T-helper 2 cell treated with Interferon-gamma antibody and Interleukin-4, amounts not matched to agents 5 μg/mL and 100 μg/mL, for 36 hours (primary cell): ENCODE measurements at places on chromosomes 3 and 15.

- H3K36me3 ChIP-seq: no peaks in the 10 kb centered on the region
- DNase-seq: no peak
- H3K27me3 ChIP-seq: no peaks in the 10 kb centered on the region
- no peak overlapping the region for H3K4me3 ChIP-seq
Measured at GRCh38 chr3:127088511-127089351, 104.2 kb upstream of the PRR23E start.

DNA sequence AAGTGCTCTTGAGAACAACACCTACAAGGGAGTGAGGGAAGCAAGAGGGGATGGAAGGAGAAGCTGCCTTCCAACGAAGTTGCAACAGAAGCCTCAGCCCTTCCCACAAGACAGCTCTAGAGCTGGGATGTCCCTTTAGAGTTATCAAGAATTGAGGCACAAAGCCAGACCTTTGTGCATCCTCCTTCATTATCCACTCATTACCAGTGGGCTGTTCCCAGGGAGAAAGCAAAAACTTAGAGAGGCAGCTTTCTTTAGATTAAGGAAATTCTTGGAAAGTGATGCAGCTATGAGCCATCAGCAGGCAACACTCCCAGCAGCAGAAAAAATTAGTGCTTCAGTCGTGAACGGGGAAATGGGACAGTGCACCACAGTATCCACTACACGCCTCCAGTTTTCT, 10.6 kb upstream of the CD96 start:
- H3K4me3 ChIP-seq: no peak overlapping the region
- peaks cover 10% of the 10 kb centered on the region for H3K4me1 ChIP-seq
- H3K27me3 ChIP-seq: peaks cover 6% of the 10 kb centered on the region

GRCh38 chr15:43150191-43150929, 17.0 kb downstream of the TMEM62 start:
- H3K4me1 ChIP-seq: peaks cover 21% of the 10 kb centered on the region
- H3K36me3 ChIP-seq: peaks cover 53% of the 10 kb centered on the region
- DNase-seq: no peak
- no peak overlapping the region for H3K27ac ChIP-seq

GRCh38 chr3:10242182-10243065, 5.8 kb upstream of the TATDN2 start:
- peaks cover 43% of the 10 kb centered on the region for H3K36me3 ChIP-seq
- H3K4me1 ChIP-seq: peaks cover 45% of the 10 kb centered on the region
- H3K4me3 ChIP-seq: peak overlapping the region; percentile 81
- H3K27me3 ChIP-seq: no peaks in the 10 kb centered on the region

DNA sequence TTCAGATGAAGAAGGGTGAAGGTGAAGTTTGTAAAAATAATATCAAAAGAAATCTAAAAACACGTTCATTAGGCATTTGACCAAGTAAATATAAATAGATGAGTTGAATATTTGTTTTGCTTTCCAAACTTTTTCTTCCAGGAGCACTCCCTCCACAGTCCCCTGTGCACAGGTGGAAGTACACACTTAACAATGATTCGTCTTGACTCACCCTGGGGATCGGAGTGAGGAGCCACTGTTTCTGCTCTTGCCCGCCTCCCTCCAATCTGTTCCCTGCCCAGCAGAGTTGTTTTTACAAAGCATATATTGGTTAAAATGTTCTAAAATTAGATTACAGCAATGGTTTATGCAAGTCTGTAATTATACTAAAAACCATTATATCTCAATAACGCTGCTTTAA, 175.1 kb downstream of the PTPRG start:
- no peaks in the 10 kb centered on the region for H3K36me3 ChIP-seq
- H3K4me1 ChIP-seq: no peaks in the 10 kb centered on the region
- H3K27ac ChIP-seq: no peak overlapping the region
- no peak for DNase-seq
- H3K27me3 ChIP-seq: no peaks in the 10 kb centered on the region

GRCh38 chr3:67461667-67462142, 192.7 kb downstream of the SUCLG2 start:
- H3K27ac ChIP-seq: no peak overlapping the region
- H3K4me1 ChIP-seq: peaks cover 10% of the 10 kb centered on the region
- H3K27me3 ChIP-seq: no peaks in the 10 kb centered on the region

GRCh38 chr3:40681658-40682055, 156.9 kb downstream of the ZNF621 start:
- no peaks in the 10 kb centered on the region for H3K4me1 ChIP-seq
- no peak for DNase-seq
- H3K27ac ChIP-seq: no peak overlapping the region

DNA sequence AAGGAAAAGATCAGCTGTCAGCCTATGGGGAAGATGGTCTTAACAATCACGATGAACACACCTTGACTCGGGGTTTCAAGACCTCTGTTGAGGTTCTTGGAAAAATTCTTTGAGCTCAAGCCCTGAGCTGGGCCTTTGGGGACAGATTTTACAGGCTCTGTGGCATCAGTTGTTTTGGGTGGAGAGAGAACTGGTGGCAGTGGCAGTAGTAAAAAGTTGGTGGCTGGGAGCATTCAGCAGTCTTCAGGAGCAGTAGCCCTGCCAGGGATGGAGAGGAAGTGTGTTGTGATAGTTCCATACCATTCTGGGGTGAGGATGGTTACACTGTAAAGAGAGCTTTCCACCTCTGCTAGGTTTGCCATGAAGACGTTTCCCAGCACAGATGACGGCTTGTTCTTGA, 4.9 kb upstream of the KY start:
- no peaks in the 10 kb centered on the region for H3K4me1 ChIP-seq
- DNase-seq: no peak
- H3K27me3 ChIP-seq: peaks cover 16% of the 10 kb centered on the region
- no peak overlapping the region for H3K27ac ChIP-seq
- H3K36me3 ChIP-seq: no peaks in the 10 kb centered on the region
